ENCODE measurements at places on chromosomes 11 and 22.
A peak's percentile ranks its signal among the peaks of the same experiment; 100 is the strongest.

GRCh38 chr22:39724390-39724789 lies 153.8 kb downstream of the CACNA1I start:
- DNase-seq = no peak

DNA sequence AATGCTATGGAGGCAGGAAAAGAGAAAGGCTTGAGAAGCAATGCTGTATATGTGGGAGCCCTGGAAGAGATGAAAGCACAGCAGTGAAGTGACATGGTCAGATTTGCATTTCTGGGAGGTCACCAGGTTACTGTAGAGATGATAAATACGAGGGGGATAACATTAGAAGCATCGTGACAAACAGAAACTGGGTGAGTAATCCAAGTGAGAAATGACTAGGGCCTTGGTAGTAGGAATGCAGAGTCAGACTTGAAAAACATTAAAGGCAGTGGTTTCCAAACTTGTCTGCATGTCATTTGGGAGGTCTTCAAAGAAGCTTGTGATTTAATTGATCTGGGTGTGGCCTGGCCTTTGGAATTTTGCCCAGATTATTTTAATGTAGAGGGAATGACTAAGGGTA lies 43.9 kb downstream of the CCDC34 start:
- no peak for DNase-seq

- DNase-seq = no peak
Observed at GRCh38 chr11:83120327-83120726, 36.6 kb upstream of the PCF11 start.

DNA sequence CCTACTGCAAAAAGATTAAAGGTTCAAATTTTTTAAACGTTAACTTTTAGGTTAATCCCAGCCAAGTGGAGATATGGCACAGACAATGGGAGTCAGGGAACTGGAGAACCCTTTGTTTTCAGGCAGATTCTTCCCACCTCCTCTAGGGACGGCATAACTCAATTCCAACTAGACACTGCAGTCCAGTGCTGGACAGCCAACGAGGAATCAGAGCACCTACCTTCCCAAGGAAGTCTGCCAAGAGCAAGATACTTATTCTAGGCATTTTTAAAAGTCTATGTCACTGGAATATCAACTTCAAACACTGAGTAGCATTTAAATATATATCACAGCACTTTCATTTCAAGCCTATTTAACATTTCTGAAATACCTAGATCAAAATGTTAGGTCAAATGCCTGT lies 7.3 kb downstream of the CADM1 start:
- peak; percentile 70 for DNase-seq

GRCh38 chr11:112564228-112564955 lies 303.7 kb upstream of the PLET1 start:
- DNase-seq = peak; percentile 48

- no peak for DNase-seq
Observed at GRCh38 chr22:24417901-24418641, 9.3 kb upstream of the ADORA2A start.

DNA sequence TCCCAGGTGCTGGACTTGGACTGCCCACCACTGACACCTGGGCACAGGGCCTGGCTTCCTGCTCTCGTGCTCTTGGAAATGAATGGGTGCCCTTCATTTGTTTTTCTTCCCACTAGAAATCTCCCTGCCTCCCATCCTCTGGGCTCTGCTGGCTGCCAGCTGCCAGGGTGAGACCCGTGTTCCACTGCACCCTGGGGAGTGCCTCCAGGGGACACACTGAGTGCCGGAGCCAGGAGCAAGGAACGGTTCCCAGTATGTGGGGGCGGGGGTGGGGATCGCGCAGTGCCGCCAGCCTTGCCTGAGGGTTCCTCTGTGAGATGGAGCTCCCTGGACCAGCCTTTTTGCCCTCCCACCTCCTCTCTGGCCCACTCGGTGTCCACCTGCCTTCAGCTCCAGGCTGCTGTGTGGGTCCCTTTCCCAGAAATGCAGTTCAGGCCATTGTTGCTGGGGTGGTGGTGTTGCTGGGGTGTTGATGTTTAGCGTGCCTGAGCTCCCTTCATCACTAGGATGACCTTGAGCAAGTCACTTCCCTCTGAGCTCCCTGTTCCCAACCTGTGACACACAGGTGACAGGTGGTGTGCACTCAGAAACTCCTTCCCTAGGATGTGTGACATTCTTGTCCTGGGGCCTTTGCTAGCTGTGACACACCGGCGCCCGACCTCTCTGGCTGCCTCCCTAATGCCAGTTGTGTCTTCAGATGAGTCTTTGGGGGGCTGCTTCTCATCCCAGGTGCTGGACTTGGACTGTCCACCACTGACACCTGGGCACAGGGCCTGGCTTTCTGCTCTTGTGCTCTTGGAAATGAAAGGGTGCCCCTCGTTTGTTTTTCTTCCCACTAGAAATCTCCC lies 72.1 kb downstream of the MED15 start:
- no peak for DNase-seq

DNA sequence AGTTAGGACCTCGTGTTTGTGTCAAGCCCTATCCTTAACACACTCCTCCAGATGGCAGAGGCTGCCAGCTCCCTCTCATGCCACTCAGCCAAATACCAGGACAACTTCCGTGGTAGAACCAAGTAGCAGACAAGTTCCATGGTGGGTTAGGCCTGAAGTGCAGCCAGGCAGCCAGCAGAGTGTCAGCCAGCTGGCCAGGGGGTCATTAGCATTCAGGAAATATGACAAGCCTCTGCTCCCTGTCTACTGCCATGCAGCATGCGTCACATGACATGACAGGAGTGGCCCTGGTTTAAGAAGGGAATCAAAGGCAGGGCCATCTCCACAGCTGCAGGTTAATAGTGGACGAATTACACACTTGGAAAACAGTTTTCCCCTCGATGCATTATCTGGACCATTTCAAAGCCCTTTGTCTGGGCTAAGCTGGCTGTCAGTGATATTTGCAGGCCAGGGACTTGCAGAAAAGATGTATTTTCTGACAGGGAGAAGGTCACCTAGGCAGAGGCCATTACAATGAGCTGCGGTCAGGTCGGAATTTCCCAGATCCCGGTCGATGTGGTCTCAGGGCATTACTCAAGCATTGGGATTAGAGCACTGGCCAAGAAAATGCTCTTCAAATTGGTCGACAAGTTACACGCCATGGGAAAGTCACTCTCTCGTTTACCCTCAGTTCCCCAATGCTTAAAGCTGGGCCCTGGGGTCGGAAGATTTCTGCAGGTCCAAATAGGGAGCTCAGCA lies 461.7 kb upstream of the CADM1 start:
- DNase-seq = no peak

- no peak for DNase-seq
Observed at GRCh38 chr11:47001781-47002181, 65.2 kb downstream of the CSTPP1 start.

GRCh38 chr11:16335236-16335962 lies 20.9 kb downstream of the SOX6 start:
- DNase-seq = no peak

GRCh38 chr22:11628651-11629511 lies 3899.1 kb upstream of the OR11H1 start:
- DNase-seq = no peak

DNA sequence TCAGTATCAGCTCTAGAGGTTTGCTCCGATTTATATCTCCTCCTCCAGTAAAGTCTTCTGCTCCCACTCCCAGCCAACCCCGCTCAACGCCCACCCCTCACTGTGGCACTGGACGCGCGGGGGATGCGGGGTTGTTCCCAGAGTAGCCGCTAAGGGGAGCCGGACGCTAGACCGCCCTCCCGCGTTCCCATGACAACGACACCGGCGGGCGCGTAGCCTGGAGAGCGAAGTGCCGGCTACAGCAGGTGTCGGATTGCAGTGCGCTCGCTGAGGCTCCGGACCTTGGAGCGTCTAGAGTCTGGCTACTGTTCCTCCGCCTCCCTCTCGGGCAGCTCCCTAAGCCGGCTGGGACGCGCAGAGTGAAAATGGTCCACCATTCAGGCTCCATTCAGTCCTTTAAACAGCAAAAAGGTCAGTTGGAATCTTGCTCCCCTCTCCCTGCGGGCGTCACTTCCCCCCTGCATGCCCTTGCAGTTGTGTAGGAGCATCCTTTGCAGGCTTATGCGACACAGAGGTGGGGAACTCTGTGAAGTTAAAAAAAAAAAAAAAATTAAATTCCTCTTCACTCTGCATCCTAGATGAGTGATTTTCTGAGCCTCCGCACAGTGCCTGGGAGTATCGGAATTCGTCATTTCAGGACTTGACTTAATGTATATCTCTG lies at the start of gene ANO3:
ANO3 (plus strand) TSS at position 220 of the 661 bp plus-strand sequence; CDS start at position 366, 146 bp downstream.
- DNase-seq = peak; percentile 33

- no peak for DNase-seq
Observed at GRCh38 chr11:13726456-13726855, 58.0 kb downstream of the FAR1 start.

- DNase-seq = no peak
Observed at GRCh38 chr11:12251666-12252560, 125.5 kb upstream of the PARVA start.

DNA sequence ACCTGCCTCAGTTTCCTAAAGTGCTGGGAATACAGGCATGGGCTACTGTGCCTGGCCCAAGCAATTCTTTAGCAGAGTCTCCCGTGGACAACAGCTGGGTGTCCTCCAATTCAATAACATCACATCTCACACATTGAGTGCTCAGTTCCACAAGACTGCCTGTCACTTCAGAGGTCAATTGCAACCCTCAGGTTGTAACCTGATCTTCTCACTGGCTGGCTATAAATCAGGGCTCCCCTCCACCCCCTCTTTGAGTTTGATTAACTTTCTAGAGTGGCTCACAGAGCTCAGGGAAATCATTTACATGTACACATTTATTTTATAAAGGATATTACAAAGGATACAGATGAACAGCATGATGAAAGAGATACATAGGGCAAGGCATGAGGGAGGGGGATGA lies 68.1 kb downstream of the MCHR1 start:
- DNase-seq = no peak

- no peak for DNase-seq
Observed at GRCh38 chr11:92159931-92160330, 64.7 kb upstream of the FAT3 start.

DNA sequence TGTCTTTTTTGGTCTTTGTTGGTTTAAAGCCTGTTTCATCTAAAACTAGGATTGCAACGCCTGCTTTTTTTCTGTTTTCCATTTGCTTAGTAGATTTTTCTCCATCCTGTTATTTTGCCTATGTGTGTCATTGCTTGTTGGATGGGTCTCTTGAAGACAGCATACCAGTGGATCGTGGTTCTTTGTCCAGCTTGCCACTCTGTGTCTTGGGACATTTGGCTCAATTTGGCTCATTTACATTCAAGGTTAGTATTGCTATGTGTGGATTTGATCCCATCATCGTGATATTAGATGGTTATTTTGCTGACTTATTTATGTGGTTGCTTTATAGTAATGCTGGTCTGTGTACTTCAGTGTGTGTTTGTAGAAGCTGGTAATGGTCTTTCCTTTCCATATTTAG lies 31.4 kb upstream of the ANKK1 start:
- no peak for DNase-seq

DNA sequence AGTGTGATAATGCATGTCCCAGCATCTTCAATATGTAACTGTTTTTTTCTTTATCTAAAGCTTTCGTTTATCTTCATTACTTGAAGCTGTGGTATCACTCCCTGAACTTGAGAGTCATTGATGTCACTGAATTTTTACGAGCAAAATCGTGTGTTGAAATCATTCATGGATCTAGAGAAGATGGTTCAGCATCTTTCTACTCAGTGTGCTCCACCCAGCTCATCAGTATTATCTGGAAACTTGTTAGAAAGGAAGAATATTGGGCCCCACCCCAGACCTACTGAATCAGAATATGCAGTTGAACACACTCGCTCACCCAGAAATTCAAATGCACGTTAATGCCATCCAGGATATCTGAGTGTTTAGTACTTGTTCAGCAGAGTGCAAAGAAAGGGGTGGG lies 8.3 kb downstream of the CDON start:
- DNase-seq = no peak

GRCh38 chr22:48371391-48371790 lies 1456.3 kb downstream of the BRD1 start:
- DNase-seq = no peak

DNA sequence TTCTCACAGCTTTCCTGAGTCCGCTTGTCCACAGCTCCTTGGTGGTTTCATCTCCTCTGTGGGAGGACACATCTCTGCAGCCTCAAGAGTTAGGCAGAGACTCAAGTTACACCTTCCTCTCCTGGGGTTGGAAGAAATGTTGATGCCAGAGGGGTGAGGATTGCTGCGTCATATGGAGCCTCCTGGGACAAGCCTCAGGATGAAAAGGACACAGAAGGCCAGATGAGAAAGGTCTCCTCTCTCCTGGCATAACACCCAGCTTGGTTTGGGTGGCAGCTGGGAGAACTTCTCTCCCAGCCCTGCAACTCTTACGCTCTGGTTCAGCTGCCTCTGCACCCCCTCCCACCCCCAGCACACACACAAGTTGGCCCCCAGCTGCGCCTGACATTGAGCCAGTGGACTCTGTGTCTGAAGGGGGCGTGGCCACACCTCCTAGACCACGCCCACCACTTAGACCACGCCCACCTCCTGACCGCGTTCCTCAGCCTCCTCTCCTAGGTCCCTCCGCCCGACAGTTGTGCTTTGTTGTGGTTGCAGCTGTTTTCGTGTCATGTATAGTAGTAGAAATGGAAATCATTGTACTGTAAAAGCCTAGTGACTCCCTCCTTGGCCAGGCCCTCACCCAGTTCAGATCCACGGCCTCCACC lies 11.7 kb downstream of the RASD2 start:
- DNase-seq = no peak

DNA sequence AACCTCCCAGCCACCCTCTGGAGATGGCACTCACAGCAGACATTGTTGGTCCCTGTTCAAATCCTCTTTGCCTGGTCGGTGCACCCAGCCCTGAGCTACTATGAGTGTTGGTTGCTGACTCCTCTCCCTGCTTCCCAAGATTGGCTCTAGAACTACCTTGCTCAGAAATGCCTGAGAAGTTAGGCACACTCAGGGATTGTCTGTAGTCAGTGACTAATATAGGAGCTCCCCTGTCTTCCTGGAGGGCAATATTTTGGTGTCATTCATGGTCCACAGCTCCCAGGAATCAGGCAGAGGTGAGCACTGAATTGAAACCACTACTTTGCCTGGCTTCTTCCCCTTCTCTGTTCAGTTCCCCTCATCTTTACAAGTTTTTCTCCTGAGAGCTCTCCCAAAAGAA lies 325.9 kb downstream of the MIAT start:
- DNase-seq = no peak

GRCh38 chr11:124674168-124674517 lies 439 bp downstream of the SPA17 start:
- DNase-seq = no peak

- no peak for DNase-seq
Observed at GRCh38 chr11:21628641-21629040, 564.2 kb upstream of the ANO5 start.

GRCh38 chr11:106466521-106467080 lies 389.1 kb downstream of the AASDHPPT start:
- no peak for DNase-seq

GRCh38 chr11:4797206-4797605 lies 7.0 kb downstream of the OR52R1 start:
- no peak for DNase-seq
